ENCODE measurements at places on chromosomes 7 and 10. TPM values are rescaled to one million over a fixed set of nuclear protein-coding genes. Genes with fewer than 3 reads are reported as not detected.

The PAX4 gene
- 0.65 TPM for polyA plus RNA-seq

The NRG3 gene
- 2.0 TPM for polyA plus RNA-seq

- no peaks in the 10 kb centered on the region for H3K36me3 ChIP-seq
- no peaks in the 10 kb centered on the region for H3K4me1 ChIP-seq
- H3K27me3 ChIP-seq: no peaks in the 10 kb centered on the region
Observed at GRCh38 chr7:131774419-131775220, 218.2 kb upstream of the PODXL start.

- H3K4me1 ChIP-seq: peaks cover 7% of the 10 kb centered on the region
- DNase-seq: peak; percentile 73
- H3K36me3 ChIP-seq: no peaks in the 10 kb centered on the region
- peaks cover 77% of the 10 kb centered on the region for H3K27me3 ChIP-seq
- H3K4me3 ChIP-seq: peak within 1 kb of the TSS; percentile 36
Observed at GRCh38 chr10:120456626-120457430, at the start of gene PLPP4. Gene PLPP4, plus strand, starts transcription at chr10:120457227. Its CDS starts 79 bp downstream, at chr10:120457306.

DNA sequence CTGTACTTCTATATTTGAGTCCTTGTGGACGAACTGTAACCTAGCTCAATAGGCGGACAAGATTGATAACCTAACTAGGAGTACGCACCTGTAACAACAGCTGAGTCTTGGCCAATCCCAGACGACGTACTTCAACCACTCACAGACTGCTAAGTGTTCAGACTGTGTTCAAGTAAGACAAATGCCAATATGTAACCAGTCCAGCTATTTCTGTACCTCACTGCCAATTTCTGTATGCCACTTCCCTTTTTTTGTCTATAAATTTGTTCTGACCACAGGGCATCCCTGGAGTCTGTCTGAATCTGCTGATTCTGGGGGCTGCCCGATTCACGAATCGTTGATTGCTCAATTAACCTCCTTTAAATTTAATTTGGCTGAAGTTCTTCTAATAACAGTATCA lies 32.2 kb downstream of the HACD1 start:
- H3K4me3 ChIP-seq: no peak overlapping the region
- H3K36me3 ChIP-seq: no peaks in the 10 kb centered on the region
- H3K27me3 ChIP-seq: no peaks in the 10 kb centered on the region
- DNase-seq: no peak

- H3K27me3 ChIP-seq: no peaks in the 10 kb centered on the region
- no peak overlapping the region for H3K4me3 ChIP-seq
- peaks cover 26% of the 10 kb centered on the region for H3K4me1 ChIP-seq
- H3K27ac ChIP-seq: peak overlapping the region; percentile 20
Observed at GRCh38 chr10:113381981-113382509, 170.8 kb upstream of the HABP2 start.

GRCh38 chr10:1047937-1048336 lies 982 bp downstream of the IDI1 start:
- peaks cover 19% of the 10 kb centered on the region for H3K4me1 ChIP-seq
- DNase-seq: no peak
- H3K27ac ChIP-seq: peak overlapping the region; percentile 94
- H3K27me3 ChIP-seq: no peaks in the 10 kb centered on the region
- no peaks in the 10 kb centered on the region for H3K36me3 ChIP-seq

DNA sequence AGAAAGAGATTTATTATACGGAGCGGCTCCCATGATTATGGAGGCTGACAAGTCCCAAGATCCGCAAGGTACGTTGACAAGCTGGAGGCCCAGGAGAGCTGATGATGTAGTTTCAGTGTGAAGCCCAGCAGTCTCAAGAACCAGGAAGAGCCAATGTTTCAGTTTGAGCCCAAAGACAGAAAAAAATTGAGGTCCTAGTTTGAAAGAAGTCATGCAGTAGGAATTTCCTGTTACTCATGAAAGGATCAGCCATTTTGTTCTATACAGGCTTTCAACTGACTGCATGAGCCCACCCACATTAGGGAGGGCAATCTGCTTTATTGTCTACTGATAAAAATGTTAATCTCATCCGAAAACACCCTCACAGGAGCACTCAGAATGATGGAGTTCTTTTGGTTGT lies 51.5 kb downstream of the CCDC71L start:
- no peaks in the 10 kb centered on the region for H3K27me3 ChIP-seq
- H3K4me1 ChIP-seq: peaks cover 28% of the 10 kb centered on the region
- no peaks in the 10 kb centered on the region for H3K36me3 ChIP-seq
- H3K4me3 ChIP-seq: no peak overlapping the region

DNA sequence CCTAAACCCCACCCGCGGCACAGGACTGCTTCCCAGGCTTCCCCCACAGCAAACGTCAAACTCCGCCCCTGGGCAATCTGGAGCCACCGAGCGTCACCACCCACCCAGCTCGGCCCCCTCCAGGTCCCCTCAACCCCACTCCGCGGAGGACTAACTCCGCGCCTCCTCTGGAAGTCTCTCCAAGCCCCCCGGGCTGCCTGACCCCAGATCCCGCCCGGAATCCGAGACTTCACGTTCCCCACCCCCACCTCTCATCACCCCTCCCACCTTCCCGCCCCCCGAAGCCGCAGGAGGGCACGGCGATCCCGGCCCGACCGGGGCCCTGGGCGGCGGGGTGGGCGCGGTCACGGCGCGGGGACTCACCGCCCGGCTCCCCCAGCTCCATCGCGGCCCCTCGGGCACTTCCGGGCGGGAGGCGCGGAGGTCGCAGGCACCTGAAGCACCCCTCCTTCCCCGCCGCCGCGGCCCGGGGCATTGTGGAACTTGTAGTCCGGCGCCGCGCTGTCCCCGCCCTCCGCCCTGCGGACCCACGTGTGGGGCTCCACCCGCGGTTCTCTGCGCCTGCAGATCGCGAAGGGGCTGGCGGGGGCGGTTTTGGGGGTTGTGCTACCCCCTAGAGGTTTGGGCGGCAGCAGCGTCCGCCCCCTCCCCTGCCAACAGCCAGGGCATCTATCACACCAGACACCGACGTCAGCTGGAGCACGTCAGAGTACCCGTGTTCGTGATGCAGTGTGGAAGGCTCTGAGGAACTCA lies at the start of gene TMUB1:
TSS of gene TMUB1 (minus strand) at position 423 of the 753 bp plus-strand sequence. CDS start 930 bp downstream, outside the sequence.
- no peaks in the 10 kb centered on the region for H3K27me3 ChIP-seq
- DNase-seq: peak; percentile 88
- H3K4me3 ChIP-seq: peak within 1 kb of the TSS; percentile 91
- H3K4me1 ChIP-seq: peaks cover 55% of the 10 kb centered on the region
- peak within 1 kb of the TSS; percentile 94 for H3K27ac ChIP-seq
- no peaks in the 10 kb centered on the region for H3K36me3 ChIP-seq

GRCh38 chr10:60107308-60107976 lies 201.1 kb upstream of the CCDC6 start:
- H3K27ac ChIP-seq: no peak overlapping the region
- H3K36me3 ChIP-seq: no peaks in the 10 kb centered on the region
- H3K27me3 ChIP-seq: no peaks in the 10 kb centered on the region
- no peak overlapping the region for H3K4me3 ChIP-seq
- no peak for DNase-seq

GRCh38 chr10:61964059-61964709 lies 62.7 kb downstream of the ARID5B start:
- peaks cover 70% of the 10 kb centered on the region for H3K4me1 ChIP-seq
- peak overlapping the region; percentile 88 for H3K27ac ChIP-seq
- H3K4me3 ChIP-seq: no peak overlapping the region
- no peak for DNase-seq
- H3K36me3 ChIP-seq: no peaks in the 10 kb centered on the region
- no peaks in the 10 kb centered on the region for H3K27me3 ChIP-seq

- DNase-seq: no peak
- H3K4me3 ChIP-seq: no peak overlapping the region
- no peaks in the 10 kb centered on the region for H3K4me1 ChIP-seq
- no peaks in the 10 kb centered on the region for H3K36me3 ChIP-seq
- no peaks in the 10 kb centered on the region for H3K27me3 ChIP-seq
Observed at GRCh38 chr10:20535897-20536881, 360.9 kb downstream of the NEBL start.
